ENCODE measurements at places on chromosomes 12 and 14.

DNA sequence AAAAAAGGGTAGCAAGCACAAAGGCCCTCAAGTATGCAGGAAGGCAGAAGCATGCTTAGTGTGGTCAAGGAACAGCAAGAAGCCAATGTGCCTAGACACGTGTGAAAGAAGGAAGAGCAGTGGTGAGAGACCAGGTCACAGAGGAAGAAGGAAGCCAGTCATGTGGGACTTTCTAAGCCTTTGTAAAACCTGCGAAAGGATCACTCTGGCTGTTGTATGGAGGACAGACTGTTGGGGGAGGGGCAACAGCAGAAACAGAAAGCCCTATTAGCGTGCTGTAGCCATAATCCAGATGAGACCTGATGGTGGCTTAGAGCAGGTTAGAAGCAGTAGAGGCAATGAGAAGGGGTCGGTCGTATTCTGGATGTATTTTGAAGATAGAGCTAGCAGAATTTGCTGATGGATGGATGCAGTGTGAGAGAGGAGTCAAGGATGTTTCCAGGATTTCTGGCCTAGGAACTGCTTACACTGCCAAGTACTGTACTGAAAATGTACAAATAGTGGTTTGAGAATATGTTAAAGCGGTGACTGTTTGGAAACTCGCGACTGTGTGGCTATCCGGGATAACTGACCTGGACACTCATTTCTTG, 5.7 kb upstream of the MLF2 start:
- no peak for DNase-seq

DNA sequence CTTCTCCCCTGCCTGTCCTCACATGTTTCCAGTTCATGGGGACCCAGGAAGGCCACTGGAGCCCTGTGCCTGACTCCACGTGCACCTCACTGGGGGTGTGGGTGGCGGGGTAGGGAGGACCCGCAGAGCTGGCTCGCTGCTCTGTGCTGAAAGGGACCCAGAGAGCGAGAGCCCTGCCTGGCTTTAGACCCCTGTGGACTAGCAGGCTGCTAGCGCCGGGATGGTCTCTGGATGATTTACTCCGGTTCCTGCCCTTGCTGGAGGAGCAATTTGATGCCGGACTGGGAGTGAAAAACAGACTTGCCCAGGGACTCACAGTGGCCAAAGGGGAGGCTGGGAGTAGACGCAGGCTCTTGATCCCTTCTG, 49.0 kb downstream of the NTF3 start:
- DNase-seq: no peak

- no peak for DNase-seq
Measured at GRCh38 chr12:42673535-42673934, 84.0 kb upstream of the PRICKLE1 start.

GRCh38 chr12:75937486-75937885, 94.1 kb downstream of the PHLDA1 start:
- DNase-seq: no peak

DNA sequence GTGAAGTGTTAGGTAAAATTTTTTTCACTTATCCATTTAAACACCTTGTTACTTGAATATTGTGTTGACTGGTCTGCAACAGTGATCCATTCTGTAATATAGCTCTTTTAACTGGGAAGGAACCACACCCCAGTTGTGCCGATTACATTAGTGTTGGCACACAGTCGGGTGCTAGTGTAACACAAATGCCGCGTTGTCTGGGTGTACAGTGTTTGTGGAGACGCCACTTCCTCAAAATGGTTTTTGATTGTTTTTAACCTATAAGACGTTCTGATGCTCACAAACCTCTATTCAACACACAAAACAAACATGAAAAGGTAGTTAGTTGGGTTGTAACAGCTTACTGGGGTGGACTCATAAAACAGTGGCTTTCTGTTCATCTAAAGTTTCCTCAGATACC, 48.0 kb upstream of the TRAF3 start:
- DNase-seq: no peak

DNA sequence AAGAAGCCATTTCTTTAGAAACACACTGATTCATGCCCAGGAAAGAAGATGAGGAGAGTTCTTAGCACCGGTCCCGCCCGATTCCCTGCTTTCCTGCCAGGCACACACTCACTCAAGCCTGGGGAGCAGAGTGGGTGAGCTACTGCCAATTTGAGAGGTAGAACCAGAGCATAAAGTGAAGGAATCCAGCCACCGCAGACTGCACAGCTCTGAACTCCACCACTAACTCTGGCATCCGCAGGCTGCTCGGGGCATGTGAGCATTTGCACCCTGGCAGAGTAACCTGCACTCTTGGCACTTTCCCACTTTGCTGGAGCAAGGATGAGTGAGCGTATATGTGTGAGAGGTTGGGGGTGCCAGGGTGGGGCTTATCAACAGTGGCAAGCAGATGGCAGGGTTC, 4.0 kb upstream of the SYNDIG1L start:
- no peak for DNase-seq

All from endothelial cell of umbilical vein (primary cell).